Uterus (tissue), 4 donors: ENCODE measurements at places on chromosomes 7 and 10.

DNA sequence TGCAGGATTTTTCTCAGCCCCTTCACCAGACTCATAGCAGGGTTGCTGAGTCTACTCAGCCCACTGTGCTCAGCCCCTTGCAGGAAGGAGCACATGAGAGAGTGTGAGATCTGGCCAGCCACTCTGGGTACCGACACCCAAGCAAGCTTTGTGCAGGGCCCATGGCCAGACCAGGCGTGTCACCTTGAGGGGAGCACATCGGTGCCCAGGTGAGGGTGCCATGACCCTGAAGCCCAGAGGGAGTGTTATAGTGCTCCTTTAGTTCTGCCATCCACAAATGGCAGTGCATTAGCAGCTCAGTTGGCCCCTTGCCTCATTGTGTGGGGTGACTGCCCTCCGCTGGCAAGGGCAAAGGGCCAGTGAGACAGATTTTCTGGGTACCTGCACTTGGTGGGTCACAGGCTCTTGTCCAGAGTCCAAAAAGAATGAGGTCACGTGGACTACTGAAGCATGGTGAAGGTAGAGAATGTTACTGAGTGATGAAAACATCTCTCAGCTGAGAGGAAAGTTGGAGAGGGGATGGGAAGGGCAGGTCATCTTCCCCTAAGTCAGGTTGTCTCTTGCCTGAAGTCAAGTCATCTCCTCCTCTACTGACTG, 181.8 kb downstream of the MACC1 start:
- DNase-seq = no peak

GRCh38 chr7:117116211-117116610, 162.9 kb downstream of the ST7 start:
- DNase-seq = no peak

DNA sequence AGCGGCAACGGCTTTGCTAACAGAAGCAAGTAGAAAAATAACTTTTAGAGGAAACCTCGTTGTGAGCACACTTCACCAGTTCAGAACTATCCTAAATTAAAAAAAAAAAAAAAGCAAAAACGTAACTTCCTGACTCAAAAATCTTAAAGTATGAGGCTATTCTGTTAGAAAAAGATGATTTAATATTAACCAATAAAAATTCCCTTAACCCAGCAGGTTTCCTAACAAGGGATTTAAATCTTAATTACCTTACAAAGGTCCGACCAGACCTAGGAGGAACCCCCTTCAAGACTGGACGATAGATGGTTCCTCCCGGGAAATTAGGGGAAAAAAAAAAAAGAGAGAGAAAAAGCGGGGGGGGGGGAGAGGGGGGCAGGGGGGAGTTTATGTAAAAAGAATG, 22.9 kb upstream of the CHST3 start:
- DNase-seq = no peak

DNA sequence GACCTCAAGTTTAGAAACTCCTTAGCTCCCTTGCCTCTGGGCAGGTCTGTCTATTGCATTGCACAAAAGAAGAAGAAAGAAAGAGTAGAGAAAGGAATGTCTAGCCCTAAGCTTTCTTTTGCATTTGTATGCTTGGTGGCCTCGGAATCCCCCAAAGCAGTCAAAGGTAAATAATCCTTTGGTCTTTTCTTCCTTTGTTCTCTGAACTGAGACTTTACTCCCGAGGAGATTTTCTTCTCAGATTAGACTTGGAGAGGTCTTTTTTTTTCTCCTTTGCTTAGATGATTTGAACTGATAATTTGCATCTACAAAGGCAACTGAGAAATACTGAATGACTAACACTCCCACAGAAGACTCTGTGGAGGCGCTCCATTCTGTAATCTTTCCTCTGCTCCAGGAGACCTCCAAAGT, 93.2 kb downstream of the AKR1D1 start:
- no peak for DNase-seq

DNA sequence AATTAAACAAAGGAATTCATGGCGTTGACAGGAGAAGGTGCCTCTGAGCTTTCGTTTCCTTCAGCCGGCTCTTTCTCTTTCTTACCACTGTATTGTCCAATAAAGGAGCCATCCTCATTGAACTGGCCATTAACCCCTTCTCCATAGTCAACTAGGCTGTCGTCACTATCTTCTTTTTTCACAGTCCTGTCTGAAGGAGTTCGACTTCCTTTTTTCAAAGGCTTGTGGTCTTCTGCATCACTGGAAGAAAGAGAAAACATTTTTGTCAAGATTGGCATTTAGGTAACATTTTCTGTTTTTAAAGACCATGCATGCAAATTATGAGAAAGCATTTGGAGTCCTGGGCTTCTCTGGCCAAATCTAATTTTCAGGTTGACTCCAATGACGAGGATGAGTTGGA, 19.7 kb upstream of the LAMB4 start:
- DNase-seq = no peak

GRCh38 chr7:23072048-23072447, 33.5 kb upstream of the KLHL7 start:
- no peak for DNase-seq

GRCh38 chr10:1043532-1043995, 5.4 kb downstream of the IDI1 start:
- no peak for DNase-seq
